ENCODE measurements at places on chromosomes 12 and 14.

DNA sequence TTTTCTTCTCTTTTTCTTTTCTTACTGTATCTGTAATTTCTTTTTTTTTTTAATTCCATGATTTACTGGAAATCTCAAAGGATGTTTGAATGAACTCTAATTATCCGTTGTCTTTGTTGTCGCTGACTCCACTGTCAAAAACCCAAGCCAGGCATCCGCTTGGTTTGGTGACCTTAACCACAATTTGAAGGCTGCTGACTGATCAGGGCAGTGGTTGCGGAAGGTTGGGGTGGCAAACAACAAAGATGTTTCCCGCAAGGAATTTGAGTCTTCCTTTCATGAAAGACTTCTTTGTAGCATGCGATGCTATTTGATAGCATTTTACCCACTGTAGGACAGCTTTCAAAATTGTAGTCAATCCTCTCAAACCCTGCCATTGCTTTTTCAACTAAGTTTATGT is 1013.8 kb downstream of the DIO2 start:
- no peak for DNase-seq

- DNase-seq = peak; percentile 58
Observed at GRCh38 chr14:64726585-64726890, 22.3 kb downstream of the PLEKHG3 start.

DNA sequence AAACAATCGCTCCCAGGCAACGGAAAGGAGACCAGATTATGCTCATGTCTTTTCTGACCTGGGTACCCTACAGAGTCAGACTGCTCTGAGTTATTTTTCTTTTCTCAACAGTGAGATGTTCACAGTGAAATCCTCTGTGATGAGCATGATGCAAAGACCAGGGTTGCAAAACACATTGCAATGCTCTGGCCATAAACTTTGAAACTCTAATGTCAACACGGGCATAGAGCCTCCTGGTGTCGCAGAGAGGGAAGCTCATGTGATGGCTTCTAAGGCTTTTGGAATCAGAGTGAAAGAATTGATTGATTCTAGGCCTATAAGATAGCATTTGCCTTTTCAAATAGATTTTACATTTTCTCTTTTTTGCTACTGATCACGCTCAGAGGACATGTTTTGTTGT is 193.4 kb downstream of the RASSF9 start:
- no peak for DNase-seq

- no peak for DNase-seq
Observed at GRCh38 chr12:82805812-82806497, 119.2 kb downstream of the TMTC2 start.

- DNase-seq = no peak
Observed at GRCh38 chr12:131287938-131288764, 334.4 kb downstream of the ADGRD1 start.

GRCh38 chr12:3523058-3523457 is 32.1 kb downstream of the PRMT8 start:
- DNase-seq = no peak

DNA sequence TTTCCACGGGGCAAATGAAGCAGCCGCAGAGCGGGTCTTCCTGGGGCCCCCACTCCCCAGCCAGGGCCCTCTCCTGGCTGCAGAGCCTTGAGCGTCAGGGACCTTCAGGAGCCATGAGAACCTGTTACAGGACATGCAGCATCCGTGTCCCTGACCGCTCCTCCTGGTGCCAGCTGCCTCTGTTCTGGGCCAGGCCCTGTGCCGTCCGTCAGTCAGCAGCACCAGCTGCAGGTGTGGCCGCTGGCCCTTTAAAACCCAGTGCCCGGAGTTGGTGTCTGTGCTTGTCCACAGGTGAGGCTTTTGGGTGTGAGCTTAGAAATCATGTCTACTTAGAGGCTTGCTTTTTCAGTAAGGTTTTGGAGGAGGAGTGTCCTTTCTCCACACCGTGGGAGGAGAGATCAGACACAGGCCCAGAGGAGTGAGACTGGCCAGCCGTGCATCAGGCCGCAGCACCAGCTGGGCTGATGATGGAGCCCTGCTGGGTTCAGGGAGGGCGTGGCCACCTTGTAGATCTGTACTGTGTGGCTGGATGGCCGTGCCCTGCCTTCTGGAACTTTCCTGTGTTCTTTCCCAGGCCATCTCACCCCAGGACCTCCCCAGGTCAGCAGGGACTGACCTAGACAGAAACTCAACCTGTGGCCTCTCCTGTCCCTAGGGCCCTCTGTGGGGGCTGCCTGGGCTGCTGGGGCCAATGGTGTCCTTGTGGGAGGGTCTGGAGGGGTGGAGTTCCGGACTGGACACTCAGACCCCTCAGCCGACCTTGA is 27.1 kb downstream of the AACS start:
- no peak for DNase-seq

- DNase-seq = peak; percentile 18
Observed at GRCh38 chr12:25384038-25384892, 133.5 kb upstream of the KRAS start.

DNA sequence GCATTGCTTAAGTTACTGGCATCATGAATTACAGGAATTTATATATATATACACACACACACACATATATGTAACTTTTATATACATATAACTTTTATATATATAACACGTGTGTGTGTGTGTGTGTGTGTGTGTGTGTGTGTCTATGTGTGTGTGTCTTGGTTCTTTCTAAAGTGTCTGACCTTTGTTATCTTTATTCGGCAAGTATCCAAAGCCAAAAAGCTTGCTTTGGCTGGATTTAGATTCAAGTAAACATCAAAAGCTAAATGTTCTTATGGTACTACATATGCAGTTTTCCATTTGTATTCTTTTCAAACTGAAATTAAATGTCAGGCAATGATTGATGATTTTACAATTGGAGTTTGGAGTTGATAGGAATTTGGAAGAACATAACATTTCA is 69.9 kb downstream of the SLC16A7 start:
- no peak for DNase-seq

GRCh38 chr12:123919980-123920360 is 52.7 kb downstream of the CCDC92 start:
- no peak for DNase-seq

DNA sequence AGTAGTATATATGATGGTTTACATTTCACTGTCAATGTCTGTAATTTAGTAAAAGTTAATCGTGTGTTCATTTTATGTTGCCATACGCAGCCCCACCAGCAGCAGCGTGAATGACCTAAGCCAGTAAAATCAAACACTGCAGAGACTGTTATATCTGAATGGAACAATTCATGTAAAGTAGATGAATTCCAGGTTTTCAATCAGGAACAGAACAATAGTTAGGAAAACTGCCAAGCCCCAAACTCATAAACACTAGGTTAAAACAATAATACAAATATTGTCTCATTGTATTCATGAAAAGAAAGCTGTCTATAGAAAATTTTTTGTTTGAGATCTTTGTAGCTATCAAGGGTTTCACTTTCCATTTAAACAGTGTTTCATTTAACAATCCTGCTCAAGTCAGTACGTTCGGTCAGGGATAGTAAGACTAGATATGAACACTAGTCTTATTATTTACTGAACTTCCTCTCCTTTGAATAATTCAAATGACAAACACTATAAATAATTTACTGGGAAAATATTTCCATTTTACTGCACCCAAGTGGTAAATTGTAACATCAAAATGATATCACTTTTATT is 256.8 kb upstream of the FLRT2 start:
- DNase-seq = no peak

GRCh38 chr14:104469591-104469990 is 110.0 kb upstream of the C14orf180 start:
- DNase-seq = no peak

GRCh38 chr12:42468921-42469320 is 120.6 kb downstream of the PRICKLE1 start:
- no peak for DNase-seq

DNA sequence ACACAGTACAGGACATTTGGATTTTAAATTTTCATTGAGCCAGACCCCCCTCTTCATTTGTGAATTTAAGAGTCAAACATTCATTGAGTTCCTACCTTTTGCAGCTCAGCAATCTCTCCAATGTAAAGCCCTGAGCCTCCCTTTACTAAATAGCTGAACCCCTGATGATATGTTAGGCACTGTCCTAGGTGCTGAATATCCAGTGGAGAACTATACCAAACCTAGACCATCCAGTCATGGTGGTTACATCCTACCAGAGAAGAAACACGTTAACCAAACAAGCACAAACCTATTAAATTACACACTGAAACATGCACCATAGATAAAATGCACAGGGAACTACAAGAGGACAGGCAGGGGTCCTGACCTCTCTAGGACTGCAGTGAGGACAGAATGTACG is 1585.3 kb upstream of the TMEM132C start:
- no peak for DNase-seq

- DNase-seq = no peak
Observed at GRCh38 chr12:53982648-53983567, 2.0 kb upstream of the HOXC10 start.

- no peak for DNase-seq
Observed at GRCh38 chr14:64683264-64683663, 21.0 kb upstream of the PLEKHG3 start.

- DNase-seq = no peak
Observed at GRCh38 chr14:87629788-87630187, 363.2 kb downstream of the GALC start.

- no peak for DNase-seq
Observed at GRCh38 chr12:6384499-6385436, 806 bp downstream of the LTBR start.

DNA sequence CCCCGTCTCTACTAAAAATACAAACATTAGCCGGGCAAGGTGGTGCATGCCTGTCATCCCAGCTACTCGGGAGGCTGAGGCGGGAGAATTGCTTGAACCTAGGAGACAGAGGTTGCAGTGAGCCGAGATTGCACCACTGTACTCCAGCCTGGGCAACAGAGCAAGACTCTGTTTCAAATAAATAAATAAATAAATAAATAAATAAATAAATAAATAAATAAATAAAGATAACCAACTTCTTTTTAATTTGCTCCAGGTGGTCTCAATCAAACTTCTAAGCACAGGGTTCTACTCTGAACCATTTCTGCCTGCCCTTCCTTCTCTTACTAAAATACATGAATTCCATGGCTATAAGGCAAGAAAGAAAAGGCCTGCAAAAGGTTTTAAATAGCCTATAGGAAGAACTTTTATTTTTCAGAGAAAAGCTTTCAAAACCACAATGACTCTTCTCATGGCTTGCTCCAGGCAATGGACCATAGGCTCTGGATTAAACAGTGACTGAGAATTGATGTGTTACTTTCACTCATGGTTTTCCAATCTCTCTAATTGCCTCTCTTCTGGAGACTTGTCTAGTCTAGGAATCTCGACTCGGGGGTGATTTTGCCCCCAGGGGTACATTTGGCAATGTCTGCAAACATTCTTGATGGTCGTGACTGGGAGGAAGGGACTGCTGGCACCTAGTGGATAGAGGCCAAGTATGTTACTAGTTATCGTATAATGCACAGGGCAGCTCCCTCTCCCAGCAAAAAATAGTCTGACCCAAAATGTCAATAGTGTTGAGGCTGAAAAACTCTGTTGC is 14.4 kb downstream of the IGF1 start:
- DNase-seq = no peak

DNA sequence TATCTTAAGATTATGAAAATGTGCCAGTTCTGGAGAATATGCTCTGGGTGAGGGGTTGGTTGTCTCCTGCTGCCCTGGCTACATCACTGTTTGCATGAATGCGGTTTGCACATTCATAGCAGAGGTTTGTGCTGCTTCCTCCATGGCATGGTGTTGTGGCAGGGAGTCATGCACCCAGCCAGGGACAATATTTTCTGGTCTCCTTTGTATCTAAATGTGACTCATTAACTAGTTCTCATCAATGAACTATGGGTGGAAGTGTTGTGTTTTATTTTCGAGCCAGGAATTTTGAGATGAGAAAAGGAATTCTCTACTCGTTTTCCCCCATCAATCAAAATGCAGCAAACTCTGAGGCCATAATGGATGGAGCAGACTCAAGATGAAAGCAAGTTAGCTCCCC is 527.3 kb downstream of the SNAPC1 start:
- no peak for DNase-seq

GRCh38 chr12:123139926-123140675 is 10.8 kb downstream of the PITPNM2 start:
- DNase-seq = no peak

DNA sequence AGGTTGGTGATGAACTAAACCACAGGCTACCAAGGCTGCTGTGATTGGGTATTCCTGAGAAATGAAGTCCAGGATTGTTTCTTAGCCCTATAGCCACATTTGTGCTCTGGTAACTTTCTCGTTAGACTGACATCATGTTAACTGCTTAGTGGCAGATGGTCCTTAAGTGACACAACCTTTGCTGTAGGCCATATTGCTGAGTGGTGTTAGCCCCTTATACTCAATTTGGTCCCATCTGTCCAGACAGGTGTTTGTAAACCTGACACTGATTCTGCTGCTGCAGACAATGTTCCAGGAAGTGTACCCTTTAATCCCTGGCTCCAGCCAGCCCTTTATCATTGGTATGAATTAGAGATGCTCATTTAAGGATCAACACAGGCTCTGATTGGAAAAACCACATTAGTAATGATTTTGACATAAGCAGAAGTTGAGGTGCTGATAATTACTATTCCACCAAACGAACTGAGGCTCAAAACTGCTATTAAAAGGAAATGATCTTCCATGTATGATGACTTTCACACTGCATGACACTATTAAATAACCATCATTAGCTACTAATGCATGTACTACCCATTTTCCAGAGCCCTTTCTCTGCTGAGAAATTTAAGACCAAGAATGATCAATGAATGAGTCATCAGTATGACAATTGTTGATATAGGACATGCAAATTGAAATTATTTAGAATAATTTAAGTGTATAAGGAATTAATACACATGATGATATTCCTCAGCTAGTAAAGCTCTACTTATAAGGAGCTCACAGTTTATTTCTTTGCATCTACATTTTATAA is 3.6 kb upstream of the SSTR1 start:
- DNase-seq = no peak

- DNase-seq = no peak
Observed at GRCh38 chr14:92625213-92625612, 111.6 kb downstream of the RIN3 start.

DNA sequence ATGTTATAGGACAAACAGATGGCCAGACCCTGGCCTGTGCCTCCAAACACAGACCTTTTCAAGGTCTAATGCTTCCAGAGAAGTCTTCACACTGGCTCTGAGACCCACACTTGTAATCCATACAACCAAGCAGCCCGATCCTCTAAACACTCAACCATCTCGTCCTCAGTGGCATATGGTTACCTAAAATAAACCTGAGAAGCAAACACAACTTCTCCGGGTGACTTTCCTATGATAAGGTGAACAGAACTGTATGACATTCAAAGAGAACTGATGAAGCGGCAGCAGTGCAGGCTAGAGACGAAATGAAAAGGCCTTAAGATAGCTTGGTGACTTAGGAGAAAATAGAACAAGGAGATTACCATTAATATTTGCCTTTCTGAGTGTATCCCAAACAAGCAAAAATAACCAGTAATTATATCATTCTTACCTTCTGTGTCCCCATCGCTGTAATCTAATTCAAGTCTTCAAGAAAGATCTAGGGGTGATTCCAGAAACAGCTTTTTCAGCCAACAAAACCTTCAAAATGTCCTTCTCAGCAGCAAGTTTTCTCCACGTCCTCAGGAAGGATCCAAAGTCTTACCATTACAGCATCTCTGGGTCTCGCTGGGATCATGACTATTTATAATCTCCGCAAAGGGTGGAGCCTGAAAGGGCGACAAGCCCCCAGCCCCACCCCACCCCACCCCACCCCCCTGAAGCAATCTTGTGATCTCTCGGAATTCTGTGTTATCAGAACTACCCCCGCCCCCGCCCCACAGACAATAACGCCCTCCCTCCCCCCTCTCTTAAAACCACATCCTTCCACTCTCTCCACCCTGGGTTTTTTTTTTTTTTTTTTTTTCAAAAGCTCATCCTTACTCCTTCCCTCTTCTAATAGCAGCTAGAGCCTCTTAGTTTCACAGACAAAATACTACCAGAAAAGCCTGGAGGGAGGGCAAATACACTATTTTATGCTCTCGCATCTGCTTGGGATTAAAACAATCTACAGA is at the start of gene SLC2A3:
SLC2A3 (minus strand) TSS at position 598 of the 992 bp plus-strand sequence; CDS start at position 445, 153 bp downstream.
- DNase-seq = peak; percentile 94
